Ovary (tissue), 10 donors: ENCODE measurements at places on chromosomes 5 and 9. TPM values are rescaled to one million over a fixed set of nuclear protein-coding genes. Genes with fewer than 3 reads are reported as not detected.

DNA sequence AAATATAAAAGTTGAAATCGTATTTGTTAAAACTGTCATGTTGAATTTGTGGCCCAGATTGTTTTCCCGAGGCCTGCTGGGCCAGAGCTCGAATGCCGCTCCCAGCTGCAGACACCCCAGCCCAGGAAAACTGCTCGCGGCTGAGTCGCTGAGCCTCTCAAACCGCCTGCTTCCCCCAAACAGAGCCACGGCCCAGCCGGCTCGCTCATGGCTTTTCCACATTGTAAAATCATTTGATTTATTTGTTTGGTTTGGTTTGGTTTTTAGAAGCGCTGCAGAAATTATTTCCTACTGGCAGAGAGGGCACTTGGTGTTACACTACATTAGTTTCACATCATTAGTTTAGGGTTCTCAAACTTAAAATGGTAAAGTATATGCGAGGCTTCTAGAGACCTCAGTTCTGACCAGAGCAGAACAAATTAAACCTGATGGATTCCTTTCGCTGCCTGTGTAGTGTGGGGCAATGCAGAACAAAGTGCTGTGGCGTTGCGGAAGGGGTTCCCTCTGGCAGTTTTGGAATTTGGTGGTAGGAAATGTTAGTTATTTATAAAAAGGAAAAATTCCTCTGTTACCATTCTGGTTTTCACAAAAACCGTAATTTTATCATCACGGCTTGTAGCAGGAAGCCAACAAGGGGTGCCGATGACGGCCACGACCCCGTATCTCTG lies 156.5 kb upstream of the PITX1 start:
- H3K27ac ChIP-seq, result no peak overlapping the region
- no peak for DNase-seq
- no peaks in the 10 kb centered on the region for H3K36me3 ChIP-seq
- H3K4me1 ChIP-seq, result no peaks in the 10 kb centered on the region
- H3K27me3 ChIP-seq, result no peaks in the 10 kb centered on the region

- no peaks in the 10 kb centered on the region for H3K27me3 ChIP-seq
- no peak overlapping the region for H3K27ac ChIP-seq
- H3K4me1 ChIP-seq, result no peaks in the 10 kb centered on the region
- H3K4me3 ChIP-seq, result no peak overlapping the region
- DNase-seq, result no peak
- no peaks in the 10 kb centered on the region for H3K36me3 ChIP-seq
These were observed 294.8 kb upstream of the RFX3 start for GRCh38 chr9:3820643-3821042.

PCDHGA5 gene
- total RNA-seq, result 9.5 TPM

C9orf152 gene
- not detected for total RNA-seq
